Effector memory CD8-positive, alpha-beta T cell (primary cell): ENCODE measurements at places on chromosomes 6 and 20.
A peak's percentile ranks its signal among the peaks of the same experiment; 100 is the strongest.

GRCh38 chr6:8686077-8686476 lies 250.7 kb upstream of the SLC35B3 start:
- no peak for DNase-seq

- peak; percentile 59 for DNase-seq
Observed at GRCh38 chr6:38871741-38872568, 156.8 kb downstream of the DNAH8 start.

DNA sequence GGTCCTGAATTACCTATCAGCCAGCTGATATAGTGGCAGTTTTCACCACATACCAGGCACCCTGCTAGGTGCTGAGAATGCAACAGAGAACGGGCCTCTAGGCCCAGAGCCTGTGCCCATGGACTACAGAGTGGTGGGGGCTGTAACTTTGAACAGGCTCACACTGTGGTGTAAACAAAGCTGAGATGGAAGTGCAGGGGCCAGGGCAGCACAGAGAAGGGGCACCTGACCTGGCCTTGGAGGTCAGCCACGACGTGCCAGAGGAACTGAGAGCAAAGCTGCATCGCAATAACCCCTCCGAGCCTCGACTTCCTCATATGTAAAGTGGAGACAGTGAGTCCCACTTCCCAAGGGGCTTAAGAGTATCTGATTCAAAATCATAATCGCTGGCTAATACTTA lies 105.8 kb downstream of the MAFB start:
- DNase-seq, result no peak

GRCh38 chr6:31332637-31333602 lies 24.1 kb downstream of the HLA-B start:
- no peak for DNase-seq

DNA sequence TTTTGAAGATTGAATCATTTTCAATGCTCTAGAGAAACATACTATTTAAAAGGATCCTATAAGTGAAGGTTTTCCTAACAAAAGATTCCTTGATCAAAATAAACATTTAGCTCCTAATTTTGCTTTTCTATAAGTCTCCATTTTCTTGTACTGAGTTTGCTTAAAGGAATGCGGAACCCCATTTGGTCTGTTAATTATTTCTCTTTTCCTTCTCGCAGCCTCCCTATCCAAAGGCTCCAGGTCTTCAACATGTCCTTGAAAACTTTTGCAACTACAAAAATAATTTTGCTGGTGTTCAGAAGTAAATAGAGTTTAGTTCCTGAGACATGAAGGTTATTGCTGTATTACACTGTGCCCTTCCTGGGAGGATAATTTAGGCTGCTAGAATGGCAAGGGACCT lies 8.3 kb upstream of the NPEPL1 start:
- DNase-seq, result no peak

DNA sequence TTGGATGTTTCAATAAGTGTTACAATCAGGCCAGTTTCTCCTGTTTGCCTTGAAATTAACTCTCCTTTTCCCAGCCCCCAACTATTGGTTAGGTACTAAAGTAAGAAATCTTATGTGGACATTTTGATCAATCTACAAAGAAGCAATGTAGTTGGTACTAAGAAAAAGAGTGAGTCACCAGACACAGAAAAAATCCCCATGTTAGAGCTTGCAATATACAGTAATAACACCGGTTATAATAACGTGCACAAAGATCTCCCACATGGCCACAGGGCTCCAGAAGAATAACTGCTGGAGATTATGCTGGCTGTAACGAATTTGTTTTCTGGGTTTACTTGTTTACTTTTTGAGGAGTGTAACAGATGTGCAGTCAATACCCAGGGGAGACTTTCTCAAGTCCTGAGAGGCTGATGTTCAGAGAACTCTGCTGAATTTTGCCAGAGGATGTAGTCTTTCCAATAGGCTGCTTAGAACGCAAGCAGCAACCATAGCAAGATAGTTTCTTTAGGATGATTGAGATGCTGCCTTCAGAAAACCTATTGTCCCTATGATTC lies 166.2 kb upstream of the SPACA1 start:
- DNase-seq, result no peak

DNA sequence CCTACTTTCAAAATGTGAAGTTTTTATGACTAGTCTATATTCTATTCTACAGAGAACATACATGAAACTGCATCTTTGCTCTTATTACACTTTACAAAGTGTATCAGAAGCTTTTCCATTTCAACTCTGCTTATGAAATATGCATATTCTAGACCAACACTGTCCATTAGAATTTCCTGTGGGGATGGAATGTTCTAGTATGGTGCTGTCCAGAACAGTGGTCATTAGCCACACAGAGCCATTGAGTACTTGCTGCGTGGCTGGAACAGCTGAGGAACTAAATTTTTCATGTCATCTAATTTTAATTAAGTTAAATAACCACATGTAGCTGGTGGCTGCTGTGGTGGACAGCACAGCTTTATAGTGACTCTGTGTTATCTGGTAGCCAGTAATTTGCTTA lies 105.9 kb upstream of the PDE10A start:
- no peak for DNase-seq

GRCh38 chr20:10492844-10493243 lies 57.7 kb downstream of the SLX4IP start:
- DNase-seq, result no peak
